ENCODE measurements at places on chromosomes 7 and 10.

GRCh38 chr10:132257271-132257670 is 50.5 kb downstream of the STK32C start:
- no peak for DNase-seq

- DNase-seq, result no peak
Measured at GRCh38 chr10:111370101-111370500, 293.3 kb downstream of the ADRA2A start.

- DNase-seq, result no peak
Measured at GRCh38 chr7:65840446-65840845, 32.4 kb upstream of the VKORC1L1 start.

GRCh38 chr10:119667562-119668328 is 16.6 kb downstream of the BAG3 start:
- DNase-seq, result no peak

GRCh38 chr10:21172930-21173801 is 276.1 kb upstream of the NEBL start:
- no peak for DNase-seq

DNA sequence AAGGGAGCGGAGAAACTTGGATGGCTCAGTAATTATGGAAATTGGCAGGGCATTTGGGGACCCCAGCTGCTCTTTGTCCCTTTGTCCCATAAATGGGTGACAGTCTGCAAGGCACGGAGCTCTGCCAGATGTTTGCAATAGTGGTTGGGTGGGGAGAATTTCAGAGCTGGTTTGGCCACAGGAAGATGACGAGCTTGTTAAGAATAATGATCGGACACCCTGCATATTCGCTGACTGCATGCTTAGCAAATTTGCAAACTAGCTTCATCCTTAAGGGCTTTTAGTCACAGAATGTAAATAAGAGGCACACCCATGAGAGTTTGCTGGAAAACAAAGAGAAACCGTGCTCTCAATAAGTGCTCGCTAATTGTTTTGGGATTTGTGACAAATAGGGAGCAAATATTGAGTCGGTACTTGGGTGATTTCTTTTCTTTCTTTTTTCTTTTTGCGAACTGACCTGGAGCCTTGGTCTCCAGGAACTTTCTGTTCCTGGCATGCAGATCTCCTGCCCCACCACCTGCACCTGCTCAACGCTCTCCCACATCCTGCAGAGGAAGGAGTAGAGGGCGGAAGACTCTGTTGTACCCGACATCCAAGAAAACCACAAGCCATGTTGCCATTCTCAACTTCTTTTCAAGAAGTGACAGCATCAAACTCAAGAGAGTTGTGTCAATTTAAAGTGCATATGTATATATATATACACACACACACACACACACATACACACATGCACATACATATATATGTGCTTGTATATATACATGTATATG is 238.9 kb downstream of the CAMK1D start:
- no peak for DNase-seq

GRCh38 chr10:8346861-8347260 is 292.4 kb downstream of the GATA3 start:
- no peak for DNase-seq

DNA sequence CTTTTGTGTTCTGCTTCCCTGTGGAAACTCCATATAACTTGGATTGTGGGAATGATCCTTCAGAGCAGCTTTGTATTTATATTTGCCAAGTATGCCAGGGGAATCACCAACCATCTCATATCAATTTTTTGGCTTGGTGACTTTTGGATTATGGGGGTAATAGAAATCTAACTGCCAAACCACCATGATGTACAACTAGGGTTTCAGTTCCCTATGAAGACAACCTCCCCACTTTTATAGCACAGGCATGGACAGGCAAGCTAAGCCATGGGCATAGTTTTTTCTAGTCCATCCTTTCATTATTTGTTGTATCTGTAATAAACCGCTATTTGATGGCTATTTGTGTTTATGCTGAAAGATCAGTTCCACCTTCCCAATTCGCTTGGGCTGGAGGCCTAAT is 17.7 kb downstream of the NPY start:
- DNase-seq, result no peak

DNA sequence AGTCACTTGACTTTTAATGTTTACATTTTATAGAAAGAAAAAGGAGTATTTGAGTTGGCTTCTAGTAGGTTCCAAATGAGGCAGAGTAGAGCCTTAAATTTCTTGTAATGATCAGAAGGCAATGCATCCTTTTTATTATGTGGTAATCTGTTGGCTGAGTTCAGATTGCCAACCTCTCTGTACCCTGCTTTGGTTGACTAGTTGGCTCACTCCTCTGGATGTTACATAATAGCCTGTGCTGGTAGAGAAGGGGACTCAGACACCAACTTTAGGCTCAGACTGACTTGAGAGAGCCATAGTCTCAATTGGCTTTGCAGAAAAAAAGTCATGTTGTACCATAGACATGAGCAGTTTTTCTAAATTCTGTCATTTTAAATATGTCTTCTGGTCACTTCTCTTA is 46.8 kb upstream of the GLCCI1 start:
- DNase-seq, result no peak

- no peak for DNase-seq
Measured at GRCh38 chr10:50516171-50516570, 107.6 kb downstream of the SGMS1 start.

GRCh38 chr10:70255329-70256299 is 22.4 kb upstream of the PPA1 start:
- DNase-seq, result no peak

GRCh38 chr10:110016039-110016438 is 8.3 kb downstream of the ADD3 start:
- DNase-seq, result no peak

- DNase-seq, result no peak
Measured at GRCh38 chr7:16564023-16564380, 37.4 kb downstream of the LRRC72 start.

- no peak for DNase-seq
Measured at GRCh38 chr7:27199849-27200760, at the start of gene HOXA13. Gene HOXA13, minus strand, starts transcription at chr7:27200091. Its CDS starts 14 bp downstream, at chr7:27200077.

DNA sequence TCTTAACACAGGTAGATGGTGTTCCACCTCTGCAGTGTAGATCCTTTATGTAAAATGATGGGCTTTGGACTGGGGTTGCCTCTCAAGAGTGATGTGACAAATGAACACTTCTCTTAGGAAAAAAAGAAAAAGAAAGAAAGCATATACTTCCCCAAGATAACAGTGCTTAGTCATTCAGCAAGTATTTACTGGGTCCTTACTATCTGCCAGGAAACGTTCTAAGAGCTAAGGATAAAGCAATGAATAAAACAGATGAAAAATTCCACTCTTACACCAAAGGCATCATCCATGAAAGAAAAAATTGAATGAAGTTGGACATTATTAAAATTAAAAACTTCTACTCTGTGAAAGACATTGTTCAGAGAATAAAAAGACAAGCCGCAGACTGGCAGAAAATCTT is 177.3 kb downstream of the C7orf25 start:
- DNase-seq, result no peak

DNA sequence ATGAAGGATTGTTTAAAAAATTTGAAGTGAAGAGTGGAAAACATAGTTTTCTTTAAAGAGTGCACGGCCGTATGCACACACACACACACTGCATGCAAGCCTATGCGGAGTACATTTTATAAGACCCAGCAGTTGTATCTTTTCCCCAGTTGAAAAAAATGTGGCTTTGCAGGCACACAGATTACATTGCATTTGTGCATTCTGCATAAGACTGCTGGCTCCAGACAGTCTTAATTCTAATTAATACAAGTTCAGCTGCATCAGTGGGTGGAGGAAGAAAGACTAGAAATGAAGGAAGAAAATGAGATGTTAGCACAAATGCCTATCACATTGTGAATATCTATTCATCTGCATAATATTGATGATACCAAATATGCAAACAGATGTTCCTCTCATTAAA is 79.6 kb downstream of the FAM204A start:
- DNase-seq, result no peak

DNA sequence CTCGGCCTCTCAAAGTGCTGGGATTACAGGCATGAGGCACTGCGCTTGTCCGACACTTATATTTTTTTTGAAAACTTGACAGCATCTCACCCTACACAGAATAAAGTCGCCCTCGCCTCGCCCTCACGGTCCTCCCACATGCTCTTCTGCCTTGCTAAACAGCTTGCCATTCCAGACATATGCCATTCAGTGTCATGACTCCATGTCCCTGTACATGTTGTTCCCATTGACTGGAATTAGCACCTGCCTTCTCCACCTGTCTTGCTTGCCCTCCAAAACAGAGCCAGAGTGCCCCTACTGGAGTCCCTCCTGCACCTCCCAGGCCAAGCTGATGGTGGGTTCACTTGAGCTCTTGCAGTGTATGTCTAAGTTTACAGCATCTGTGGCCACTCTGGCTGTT is 6.2 kb downstream of the NIPSNAP2 start:
- no peak for DNase-seq

GRCh38 chr7:31052487-31052840 is 356 bp downstream of the ADCYAP1R1 start:
- DNase-seq, result no peak

GRCh38 chr7:12222889-12223579 is 11.9 kb downstream of the TMEM106B start:
- no peak for DNase-seq

GRCh38 chr10:50788951-50789945 is 49.5 kb downstream of the ASAH2B start:
- no peak for DNase-seq

- DNase-seq, result no peak
Measured at GRCh38 chr10:71432101-71432905, 35.6 kb downstream of the CDH23 start.

GRCh38 chr10:63520500-63521415 is at the start of gene REEP3:
Gene REEP3, plus strand, starts transcription at chr10:63521401. Its CDS starts 145 bp downstream, at chr10:63521546.
- no peak for DNase-seq

DNA sequence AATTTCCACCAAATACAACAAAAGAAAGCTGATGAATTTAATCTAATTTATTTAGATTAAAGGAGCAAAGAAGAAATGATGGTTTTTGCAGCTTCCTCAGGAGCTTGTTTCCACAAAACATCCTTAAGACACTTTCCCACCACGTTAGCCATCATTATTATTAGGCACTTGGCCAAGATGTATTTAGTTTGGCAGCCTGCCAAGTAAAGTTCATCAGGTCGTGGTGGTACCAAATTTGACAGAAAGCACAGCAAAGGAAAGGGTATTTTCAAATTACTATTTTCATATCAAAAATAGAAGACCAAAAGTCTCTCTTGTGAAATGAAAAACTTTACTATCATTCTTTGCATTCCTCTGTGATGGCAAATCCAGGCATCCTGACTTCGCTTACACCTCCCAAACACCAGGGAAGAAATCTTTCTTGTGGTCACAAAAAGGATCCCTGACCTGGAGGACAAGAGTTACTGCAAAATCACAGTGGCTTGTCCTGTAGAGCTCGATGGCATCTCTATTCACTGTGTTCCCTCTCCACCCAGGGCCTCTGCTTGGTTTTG is 123.1 kb upstream of the INHBA start:
- no peak for DNase-seq

DNA sequence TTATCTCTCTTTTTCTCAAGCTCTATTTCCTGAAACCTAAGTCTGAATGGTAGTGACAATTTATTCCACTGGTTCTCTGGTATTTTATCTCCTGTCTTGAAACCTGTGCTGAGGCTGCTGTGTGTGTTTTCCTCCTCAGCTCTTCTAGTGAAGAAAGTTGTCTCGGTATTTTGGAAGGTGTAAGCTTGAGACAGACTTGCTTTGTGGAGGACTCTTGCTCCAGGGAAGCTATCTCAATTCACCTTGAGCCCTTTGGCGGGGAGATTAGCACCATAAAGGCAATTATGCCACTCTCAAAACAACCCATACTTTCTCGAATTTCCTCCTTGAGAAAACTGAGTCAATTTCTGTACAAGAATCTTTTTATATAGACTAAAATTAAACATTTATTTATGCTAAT is 141.6 kb downstream of the THSD7A start:
- no peak for DNase-seq

DNA sequence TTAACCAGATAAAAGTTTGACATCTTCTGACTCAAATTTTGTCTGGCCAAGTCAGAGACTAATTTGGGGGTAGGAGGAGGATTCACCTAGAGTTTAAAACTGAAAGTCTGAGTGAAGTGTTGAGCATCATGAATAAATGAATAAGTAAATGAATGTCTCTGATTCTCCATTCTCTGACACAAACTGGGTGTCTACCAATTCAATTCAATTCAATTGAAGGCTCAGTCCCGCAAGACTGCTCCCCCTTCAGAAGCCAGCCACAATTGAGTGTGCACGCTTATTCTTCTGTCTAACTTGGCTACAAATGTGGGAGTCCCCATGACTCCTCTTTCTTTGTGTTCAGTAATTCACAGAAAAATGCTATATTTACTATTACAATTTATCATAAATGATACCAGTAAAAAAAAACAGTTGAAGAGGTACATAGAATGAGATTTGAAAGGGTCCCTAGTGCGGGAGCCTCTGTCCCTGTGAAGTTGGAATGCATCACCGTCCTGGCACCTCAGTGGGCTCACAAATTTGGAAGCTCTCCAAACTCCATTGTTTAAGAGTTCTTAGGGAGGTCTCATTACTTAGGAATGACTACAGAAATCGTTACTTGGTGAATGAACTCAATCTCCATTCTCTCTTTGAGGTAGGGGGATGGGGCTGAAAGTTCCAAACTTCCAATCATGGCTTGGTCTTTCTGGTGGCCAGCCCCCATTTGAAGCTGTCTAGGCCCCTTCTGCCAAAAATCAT is 243.7 kb upstream of the PHYHIPL start:
- no peak for DNase-seq

GRCh38 chr10:26215935-26216584 is 514 bp upstream of the GAD2 start:
- DNase-seq, result no peak

DNA sequence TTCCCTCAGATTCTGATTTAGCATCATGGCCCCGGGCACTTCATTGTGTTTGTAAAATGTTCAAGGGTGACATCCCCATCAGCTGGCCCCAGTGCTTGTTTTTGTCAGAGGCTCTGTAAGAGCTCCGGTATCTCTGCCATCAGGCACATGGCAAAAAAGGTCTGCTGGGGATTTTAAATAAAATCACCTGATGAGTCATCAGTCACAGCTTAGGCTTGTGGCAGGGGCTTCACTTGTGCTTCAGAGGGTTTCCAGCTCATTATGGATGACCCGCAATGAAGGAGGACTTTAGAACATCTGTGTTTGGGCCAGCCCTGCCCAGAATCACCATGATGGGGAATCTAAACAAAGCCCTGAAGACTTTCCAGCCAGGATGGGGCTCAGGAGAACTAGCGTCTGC is 259.9 kb downstream of the ZEB1 start:
- DNase-seq, result no peak

- no peak for DNase-seq
Measured at GRCh38 chr10:119759832-119760231, 34.0 kb downstream of the INPP5F start.

DNA sequence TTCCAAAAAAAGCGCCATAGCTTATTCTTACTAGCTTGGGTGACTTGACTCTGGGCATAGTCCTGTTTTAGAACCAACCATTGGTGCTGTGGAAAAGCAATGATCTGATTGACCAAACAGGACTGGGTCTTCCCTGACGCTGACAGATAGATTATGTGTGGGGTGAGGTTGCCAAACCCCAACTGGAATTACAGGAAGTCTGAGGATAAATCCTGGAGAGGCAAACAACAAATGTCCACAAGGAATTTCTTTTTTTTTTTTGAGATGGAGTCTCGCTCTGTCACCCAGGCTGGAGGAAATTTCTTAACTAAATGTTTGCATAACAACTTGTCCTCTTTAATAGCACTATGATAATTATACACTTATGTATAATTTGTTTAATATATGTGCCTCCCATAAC is 19.2 kb downstream of the GCC1 start:
- no peak for DNase-seq

Data from cortex of kidney (tissue), 1 donor.